ENCODE measurements at places on chromosomes 7 and 10. TPM values are rescaled to one million over a fixed set of nuclear protein-coding genes. Genes with fewer than 3 reads are reported as not detected.

The PODXL gene
- total RNA-seq, result 57.5 TPM

The IQUB gene
- total RNA-seq, result 0.33 TPM

GRCh38 chr7:151083824-151084160 lies 499 bp upstream of the TMUB1 start:
- no peak for DNase-seq
- no peaks in the 10 kb centered on the region for H3K27me3 ChIP-seq
- H3K4me1 ChIP-seq, result peaks cover 48% of the 10 kb centered on the region
- no peaks in the 10 kb centered on the region for H3K36me3 ChIP-seq

The GNAT3 gene
- not detected for total RNA-seq

Measured in PC-9 (cell line).